ENCODE measurements at places on chromosomes 3 and 15. TPM values are rescaled to one million over a fixed set of nuclear protein-coding genes. Genes with fewer than 3 reads are reported as not detected.

The TNFSF10 gene
- 0.81 TPM for polyA plus RNA-seq

DNA sequence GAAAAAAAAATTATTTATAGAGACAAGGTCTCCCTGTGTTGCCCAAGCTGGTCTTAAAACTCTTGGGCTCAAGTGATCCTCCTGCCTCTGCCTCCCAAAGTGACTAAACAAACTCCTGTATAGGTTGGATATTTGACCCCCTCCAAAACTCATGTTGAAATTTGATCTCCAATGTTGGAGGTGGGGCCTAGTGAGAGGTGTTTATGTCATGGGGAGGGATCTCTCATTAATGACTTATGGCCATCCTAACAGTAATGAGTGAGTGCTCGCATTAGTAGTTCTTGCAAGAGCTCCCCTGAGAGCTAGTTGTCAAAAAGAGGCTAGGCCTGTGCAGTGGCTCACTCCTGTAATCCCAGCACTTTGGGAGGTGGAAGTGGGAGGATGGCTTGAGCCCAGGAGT is 141.2 kb downstream of the STT3B start:
- H3K4me3 ChIP-seq: no peak overlapping the region
- H3K27ac ChIP-seq: no peak overlapping the region
- H3K4me1 ChIP-seq: no peaks in the 10 kb centered on the region
- DNase-seq: no peak
- no peaks in the 10 kb centered on the region for H3K36me3 ChIP-seq
- no peaks in the 10 kb centered on the region for H3K27me3 ChIP-seq

The NANOGP8 gene
- not detected for polyA plus RNA-seq

DNA sequence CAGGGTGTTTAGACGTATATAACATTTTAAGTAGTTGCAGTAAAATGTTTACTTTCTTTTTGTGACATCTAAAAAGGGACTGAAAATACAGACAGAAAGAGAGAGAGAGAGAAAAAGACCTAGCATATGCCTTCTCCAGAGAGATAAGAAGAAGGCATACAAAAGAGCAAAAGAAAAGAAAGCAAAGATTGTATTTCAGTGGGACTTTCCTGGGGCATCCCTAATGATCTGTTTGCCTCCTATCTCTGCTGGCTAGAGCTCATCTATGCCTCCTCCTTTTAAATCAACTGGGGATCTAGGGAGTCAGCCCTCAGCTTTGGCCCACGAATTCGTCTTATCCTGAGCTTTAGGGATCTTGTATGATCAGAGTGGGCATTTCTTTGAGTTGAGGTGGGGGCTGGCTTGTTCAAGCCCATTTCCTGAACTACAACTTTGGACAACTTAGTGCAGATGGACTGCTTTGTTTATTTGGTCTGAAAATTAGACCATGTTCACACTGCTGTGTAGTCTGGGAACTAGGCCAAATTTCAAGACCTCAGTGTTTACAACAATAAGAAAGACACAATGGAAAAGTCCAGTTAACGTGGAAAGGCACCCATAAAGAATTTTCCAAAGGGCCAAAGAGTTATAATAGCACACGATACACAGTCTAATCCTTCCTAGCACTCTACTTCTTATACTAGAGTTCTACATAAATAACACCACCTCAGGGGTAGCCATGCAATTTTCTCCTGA is 61.0 kb downstream of the ATP8B4 start:
- H3K27ac ChIP-seq: no peak overlapping the region
- DNase-seq: peak; percentile 79
- H3K27me3 ChIP-seq: no peaks in the 10 kb centered on the region
- no peak overlapping the region for H3K4me3 ChIP-seq
- no peaks in the 10 kb centered on the region for H3K36me3 ChIP-seq

The MAP2K5 gene
- 5.7 TPM for polyA plus RNA-seq

The MCF2L2 gene
- polyA plus RNA-seq: 0.05 TPM

All from fibroblast of lung (primary cell).